Hematopoietic multipotent progenitor cell treated with erythropoietin and hydrocortisone succinate and interleukin-3 and kit ligand, for 8 days (in vitro differentiated cells): ENCODE measurements at places on chromosomes 13 and 19.

DNA sequence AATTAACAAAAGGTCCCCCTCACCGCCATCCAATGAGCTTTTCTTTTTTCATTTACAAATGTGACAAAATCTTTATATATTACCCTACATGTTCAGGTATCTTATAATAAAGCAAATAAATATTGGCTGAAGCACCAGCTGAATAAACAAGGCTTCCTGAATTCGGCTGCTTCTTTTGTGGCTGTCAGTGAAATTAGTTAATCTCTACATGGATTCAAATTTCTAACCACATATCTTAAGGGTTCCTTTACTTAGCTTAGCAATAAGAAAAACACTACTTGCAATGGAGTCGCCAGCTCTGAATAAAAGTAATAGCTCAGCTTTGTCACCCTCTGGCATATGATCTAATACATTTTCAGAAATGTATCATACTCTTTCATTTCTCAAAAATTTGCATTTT lies 104.3 kb downstream of the CCNA1 start:
- DNase-seq, result no peak

GRCh38 chr13:97223711-97224541 lies 1.8 kb downstream of the MBNL2 start:
- DNase-seq, result peak; percentile 54

DNA sequence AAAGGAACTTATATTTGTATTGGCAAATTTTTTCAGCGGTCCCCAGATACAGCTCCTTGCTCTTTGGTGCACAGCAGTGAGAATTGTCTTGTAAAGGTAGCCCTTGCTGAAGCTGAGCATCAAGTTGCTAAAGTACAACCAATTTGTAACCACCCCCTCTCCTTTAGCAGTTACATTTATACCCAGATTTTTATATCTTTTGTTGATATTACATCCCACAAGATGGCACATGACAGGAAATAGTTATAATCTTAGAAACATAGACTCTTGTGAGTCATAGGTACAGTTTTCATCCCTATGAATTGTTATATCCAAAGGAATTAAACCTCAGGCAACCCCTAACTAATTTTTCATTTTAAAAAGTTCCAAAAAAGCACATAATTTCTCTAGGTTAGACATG lies 523.0 kb upstream of the SLITRK1 start:
- no peak for DNase-seq

DNA sequence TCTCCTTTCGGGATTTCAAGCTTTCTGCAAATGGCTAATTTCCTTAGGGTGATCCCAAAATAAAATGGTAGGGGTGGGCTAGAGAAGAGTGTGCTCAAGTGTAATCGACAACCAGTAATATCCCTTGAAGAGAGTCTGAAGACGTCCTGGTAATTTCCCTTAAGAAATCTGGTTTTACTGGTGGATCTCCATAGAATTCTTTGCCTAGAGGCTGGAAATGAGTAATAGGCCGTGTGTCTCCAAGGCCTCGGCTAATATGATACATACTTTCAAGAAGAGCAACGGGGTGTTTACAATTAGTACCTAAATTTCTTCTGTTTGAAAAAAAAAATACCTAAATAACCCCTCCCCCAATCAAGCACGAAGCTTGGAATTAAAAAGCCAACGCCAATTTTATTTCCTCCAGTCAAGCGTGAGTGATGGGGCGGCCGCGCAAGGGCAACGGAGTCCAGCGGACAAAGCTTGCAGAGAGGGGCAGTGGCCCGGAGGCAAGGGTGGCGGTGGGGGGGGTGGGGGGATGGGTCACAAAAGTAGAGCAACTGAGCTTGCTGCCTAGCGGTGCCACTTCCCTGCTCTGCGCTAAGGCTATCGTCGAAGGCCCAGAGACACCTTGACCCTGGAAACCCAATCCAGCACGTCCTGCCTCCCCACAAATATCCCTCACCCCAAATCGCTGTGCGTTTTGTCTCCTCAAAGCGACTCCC lies 7.8 kb downstream of the SOX21 start:
- no peak for DNase-seq

DNA sequence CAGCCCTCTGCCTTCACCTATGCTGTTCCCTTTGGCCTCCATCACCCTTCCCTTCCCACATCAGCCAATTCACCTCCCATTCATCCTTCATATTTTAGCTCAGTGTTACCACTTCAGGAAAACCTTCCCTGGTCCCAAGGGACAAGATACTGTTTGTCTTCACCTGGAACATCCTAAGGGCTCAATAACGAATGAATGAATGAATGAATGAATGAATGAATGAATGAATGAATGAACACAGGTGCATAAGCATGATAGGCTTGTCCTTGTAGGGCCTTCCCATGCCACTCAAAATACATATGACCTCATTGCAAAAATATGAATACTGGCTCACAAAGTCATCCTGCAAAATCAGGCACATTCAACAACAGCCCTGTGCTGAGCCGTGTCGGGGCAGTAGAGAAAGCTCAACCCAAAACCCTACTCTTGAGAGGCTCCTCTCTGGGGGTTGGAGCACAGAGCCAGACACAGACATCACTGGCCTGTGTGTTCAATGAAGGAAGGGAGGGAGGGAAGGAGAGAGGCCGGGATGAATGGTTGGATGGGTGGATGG lies 33.7 kb upstream of the TPM4 start:
- no peak for DNase-seq

DNA sequence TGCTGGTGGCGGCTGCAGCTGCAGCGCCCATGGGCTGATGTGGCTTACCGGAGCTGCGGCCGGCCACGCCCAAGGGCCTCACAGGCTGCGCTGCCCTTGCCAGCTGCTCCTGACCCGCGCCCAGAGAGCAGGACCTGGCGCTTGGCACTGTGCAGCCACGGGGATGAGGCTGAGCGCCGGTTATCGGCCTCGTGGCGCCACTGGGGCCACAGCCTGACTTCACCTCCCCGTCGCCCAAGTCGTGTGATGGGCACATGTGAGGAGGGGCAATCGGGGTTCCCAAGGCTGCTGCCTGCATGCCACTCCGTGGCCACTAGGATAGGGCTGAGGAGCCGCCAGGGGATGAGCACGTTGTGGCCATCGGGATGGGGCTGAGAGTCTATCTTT lies 77.2 kb upstream of the PABPC3 start:
- peak; percentile 74 for DNase-seq

- DNase-seq, result peak; percentile 48
Measured at GRCh38 chr19:54389553-54389952, 24.8 kb upstream of the LAIR1 start.

DNA sequence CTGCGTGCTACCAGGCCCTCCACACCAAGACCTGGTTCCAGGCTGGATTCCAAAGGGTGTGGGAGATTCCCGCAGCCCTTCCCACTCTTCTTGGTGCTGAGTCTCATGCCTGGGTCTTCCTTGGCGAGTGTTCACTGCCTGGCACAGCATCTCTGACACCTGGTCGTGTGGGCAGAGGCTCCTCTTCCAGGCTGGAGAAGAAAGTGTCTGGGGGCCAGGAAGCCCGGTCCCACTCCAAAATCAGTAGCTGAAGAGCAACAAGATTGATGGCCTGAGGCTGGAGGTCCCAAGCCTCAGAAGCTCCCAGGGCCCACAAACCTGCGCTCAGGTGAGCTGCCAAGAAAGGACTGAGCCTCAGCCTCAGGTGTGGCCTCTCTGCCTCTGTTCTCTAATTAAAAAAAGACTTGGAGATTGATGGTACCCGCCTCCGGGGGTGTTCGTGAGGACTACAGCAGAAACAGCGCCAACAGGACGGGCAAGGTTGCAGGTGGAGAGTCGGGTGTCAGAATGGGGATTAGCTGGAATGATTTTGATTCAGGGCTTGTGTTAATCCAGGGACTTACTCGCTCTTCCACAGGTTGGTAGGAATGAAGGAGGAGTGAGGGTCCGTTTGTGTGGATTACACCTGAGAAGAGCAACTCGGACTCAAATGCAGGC lies 217.5 kb downstream of the TEX29 start:
- no peak for DNase-seq

GRCh38 chr13:101152184-101152583 lies 264.1 kb downstream of the NALCN start:
- DNase-seq, result no peak

- peak; percentile 33 for DNase-seq
Measured at GRCh38 chr13:24931450-24932251, 164.3 kb upstream of the PABPC3 start.

GRCh38 chr13:18954254-18954653 lies 227.4 kb downstream of the TUBA3C start:
- DNase-seq, result no peak

- no peak for DNase-seq
Measured at GRCh38 chr13:113863524-113864272, at the start of gene GAS6. TSS of gene GAS6 (minus strand) at chr13:113864076. CDS start at chr13:113863920, 156 bp downstream.

GRCh38 chr13:92781965-92782690 lies 444.5 kb upstream of the GPC6 start:
- no peak for DNase-seq

DNA sequence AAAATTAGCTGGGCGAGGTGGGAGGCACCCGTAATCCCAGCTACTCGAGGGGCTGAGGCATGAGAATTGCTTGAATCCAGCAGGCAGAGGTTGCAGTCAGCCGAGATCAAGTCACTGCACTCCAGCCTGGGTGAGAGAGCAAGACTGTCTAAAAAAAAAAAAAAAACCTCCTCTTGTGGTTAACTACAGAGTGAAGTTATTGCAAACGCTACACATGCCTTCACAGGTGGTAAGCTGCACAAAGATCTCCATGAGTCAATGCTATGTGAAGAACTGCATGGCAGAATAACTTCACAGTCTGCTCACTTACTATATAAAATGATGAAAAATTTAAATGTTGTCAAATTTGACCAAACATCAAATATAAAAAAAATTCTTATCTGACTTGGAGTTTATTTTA lies 436.8 kb downstream of the FGF14 start:
- no peak for DNase-seq

GRCh38 chr13:112616586-112617362 lies 28.8 kb upstream of the TUBGCP3 start:
- peak; percentile 65 for DNase-seq

DNA sequence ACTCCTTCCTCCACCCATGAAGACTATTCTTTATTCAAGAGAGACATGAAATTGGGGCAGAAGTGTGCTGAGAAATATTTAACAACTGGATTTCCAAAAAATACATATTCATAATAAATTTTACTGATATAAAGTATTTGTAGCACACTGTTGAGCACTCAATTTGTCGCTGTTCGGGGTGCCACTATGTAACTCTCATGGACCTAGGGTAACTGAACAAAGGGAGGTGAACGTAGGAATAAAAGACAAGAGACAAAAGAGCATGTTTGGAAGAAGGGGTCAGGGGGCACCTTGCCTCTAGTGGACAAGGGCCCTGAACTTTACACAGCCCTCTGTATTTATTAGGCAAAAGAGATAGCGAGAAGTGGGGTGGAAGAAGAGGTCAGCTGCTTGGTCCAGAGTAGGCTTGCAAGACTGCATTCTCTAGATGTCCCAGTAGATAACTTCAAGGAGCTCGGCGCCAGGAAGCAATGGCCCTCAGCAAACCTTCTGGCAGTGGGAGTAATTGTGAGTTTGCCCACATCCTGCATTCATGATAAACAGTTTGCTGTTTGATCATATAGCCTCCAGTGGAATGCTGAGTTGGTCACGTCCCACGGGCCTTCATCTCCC lies 4.5 kb upstream of the ZNF175 start:
- DNase-seq, result peak; percentile 59

- DNase-seq, result no peak
Measured at GRCh38 chr19:11018179-11018578, 57.3 kb downstream of the SMARCA4 start.

- DNase-seq, result no peak
Measured at GRCh38 chr19:56314018-56314380, 640 bp downstream of the ZSCAN5A start.

DNA sequence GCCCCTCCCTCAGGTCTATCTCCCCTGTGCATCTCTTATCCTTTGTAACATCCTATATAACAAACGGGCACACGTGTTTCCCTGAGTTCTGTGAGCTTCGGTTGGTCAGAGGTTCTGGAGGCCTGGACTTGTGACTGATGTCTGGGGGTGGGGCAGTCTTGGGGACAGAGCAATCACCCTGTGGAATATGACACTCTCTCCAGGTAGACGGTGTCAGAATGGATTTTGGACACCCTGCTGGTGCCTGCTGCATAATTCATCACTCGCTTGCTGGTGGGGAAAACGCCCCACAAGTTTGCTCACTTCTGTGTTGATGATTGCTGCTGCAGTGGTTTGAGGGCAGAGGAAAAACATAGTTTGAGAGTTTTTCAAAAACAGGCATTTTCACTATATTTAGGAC lies 223.2 kb downstream of the UQCRFS1 start:
- no peak for DNase-seq

GRCh38 chr19:7790416-7790815 lies 27.4 kb downstream of the CLEC4M start:
- no peak for DNase-seq

DNA sequence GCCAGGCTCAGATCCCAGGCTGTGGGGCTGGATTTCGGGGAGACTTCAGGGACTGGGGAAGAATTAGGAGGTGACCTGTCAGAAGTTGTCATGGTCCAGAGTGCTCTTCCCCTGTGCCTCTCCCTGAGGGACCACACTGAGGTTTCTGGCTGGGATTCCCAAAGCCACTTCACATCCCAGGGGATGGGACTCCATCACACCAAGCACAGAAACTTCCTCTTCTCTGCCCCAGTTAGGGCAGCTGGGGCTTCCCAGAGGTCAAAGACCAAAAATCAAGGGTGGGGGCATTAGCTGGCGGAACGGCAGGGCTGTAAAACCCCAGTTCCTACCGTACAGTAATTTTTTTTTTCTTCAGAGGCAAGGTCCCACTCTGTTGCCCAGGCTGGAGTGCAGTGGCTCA lies 7.4 kb downstream of the FCER2 start:
- no peak for DNase-seq

DNA sequence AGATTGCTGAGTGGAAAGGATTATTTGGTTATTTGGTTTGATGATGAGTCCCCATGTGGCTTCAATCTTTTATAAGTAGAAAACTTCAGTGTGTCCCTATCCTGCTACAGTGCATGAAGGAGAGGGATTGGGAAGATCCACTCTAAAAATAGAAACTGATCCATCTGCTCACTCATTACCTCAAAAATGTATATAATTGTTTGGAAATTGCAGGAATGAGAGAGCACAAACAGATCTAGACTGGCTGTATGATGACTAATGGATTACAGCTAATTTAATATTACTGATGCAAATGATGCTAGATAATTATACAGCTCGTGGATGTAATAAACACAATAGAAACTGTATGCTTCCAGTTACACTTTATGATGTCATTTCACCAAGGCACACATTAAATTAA lies 625.3 kb upstream of the PRR20A start:
- no peak for DNase-seq
